ENCODE measurements at places on chromosomes 3 and 15.

GRCh38 chr3:114119776-114120175, 59.1 kb downstream of the DRD3 start:
- DNase-seq, result no peak

GRCh38 chr3:123489400-123490004, 40.6 kb upstream of the ADCY5 start:
- no peak for DNase-seq

DNA sequence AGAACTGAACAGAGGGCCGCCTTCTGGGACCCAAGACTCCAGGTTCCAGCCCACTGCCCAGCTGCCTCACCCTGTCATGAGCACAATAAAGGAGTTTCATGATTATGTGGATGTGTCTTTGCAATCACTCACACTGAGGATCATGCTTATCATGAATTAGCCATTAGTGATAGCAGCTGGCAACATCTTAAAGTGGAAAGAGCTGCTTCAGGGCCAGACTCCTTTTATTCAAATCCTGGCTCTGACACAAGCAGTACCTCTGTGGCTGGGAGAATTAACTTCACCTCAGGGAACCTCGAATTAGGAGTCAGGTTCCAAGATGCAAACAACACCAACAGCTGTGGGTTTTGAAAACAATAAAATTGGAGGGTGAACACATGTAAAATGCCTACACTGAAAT, 6.6 kb upstream of the SCAP start:
- DNase-seq, result no peak

- no peak for DNase-seq
Measured at GRCh38 chr3:165259541-165260193, 63.5 kb upstream of the SLITRK3 start.

DNA sequence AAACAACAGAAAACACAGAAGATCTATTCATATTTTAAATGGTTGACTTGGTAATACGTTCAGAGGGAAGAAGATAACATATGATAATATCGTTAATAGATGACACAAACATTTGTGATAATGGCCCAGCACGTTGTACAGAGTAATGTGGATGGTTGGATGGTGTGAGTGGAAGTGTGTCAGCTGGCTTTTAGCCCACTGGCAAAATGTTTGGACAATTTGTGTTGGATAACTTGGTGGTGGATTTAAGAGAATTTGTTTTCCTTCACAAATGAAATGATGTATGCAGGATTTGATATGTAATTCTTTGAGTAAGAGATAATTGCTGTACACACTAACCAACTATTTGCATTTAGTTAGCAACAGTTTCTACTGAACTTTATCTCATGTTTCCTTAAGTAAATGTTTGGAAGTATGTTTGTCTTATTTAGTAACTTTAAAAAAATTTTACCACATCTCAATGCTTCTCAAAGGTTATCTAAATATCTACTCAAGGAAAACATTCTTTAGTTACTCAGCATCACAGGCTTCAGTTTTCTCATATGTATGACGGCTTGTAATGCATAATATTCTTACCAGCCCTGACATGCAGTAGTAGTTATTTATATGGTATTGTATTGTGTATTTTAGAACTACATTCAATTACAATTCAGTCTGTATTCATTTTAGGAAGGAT, 328.5 kb upstream of the GOLIM4 start:
- no peak for DNase-seq

DNA sequence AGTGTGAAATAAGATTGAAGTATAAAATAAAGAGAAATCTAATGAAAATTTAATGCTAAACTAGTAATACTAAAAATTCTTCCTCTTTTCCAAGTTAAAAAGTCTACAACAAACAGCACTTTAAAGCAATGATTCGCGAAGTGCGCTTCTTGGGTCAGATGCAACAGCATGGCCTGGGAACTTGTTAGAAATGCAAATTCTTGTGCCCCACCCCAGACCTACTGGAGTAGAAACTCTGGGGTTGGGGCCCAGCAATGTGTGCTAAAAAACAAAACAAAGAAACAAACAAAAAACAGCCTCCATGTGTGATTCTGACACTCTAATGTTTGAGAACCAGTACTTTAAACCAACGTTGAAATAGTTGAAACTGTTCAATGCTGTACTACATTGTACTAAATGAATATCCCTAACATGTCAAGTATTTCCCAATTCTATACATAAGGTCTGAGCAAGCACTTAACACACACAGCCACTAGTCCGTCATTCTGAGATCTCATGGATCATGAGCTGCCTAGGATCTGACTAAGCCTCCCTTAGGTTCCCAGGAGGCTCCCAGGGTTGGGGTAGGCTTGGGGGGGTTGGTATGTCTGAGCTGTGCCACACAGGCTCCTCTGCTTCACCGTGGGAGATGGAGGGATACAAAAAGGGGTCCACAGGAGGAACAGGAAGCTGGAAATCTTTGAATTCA, 6.1 kb downstream of the RASGRP1 start:
- DNase-seq, result no peak

GRCh38 chr3:196883361-196883760, 15.6 kb downstream of the SENP5 start:
- no peak for DNase-seq

GRCh38 chr3:116155841-116156240, 289.4 kb downstream of the LSAMP start:
- no peak for DNase-seq

DNA sequence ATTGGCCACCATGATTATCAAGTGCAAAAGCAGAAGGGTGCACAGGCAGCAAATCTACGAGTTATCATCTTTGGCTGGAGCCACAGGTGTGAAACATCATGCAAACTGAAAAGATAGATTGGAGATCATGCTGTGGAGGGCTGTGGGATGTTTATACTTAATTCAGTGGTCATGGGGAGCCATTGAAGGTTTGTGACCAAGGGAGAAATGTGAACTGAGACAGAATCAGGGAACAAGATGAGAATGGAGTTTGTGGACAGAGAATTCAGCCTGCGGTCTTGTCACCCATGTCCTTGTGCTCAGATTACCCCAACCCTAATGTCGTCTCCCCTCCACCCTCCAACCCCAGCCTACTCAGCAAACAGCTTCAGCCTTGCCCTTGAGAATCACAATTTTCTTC, 62.9 kb upstream of the ACAN start:
- no peak for DNase-seq

DNA sequence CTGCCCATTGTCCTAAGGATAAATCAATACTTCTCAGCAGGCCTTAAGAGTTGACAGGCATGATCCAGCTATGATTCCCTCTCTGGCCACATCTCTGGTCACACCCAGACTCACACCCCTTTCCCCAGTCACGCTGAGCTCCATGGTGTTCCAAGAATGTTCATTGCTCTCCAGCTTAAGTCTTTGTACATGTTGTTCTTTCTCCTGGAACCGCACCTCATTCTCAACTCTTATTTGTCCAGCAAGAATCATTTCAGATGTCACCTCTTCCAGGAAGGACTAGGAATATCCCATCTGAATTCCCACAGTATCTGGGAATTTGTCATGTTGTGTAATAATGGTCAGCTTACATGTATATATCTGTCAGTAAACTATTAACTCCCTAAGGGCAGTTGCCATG, 118.3 kb upstream of the GALNT15 start:
- DNase-seq, result no peak

GRCh38 chr15:29571792-29572431, 250.4 kb downstream of the TJP1 start:
- no peak for DNase-seq

DNA sequence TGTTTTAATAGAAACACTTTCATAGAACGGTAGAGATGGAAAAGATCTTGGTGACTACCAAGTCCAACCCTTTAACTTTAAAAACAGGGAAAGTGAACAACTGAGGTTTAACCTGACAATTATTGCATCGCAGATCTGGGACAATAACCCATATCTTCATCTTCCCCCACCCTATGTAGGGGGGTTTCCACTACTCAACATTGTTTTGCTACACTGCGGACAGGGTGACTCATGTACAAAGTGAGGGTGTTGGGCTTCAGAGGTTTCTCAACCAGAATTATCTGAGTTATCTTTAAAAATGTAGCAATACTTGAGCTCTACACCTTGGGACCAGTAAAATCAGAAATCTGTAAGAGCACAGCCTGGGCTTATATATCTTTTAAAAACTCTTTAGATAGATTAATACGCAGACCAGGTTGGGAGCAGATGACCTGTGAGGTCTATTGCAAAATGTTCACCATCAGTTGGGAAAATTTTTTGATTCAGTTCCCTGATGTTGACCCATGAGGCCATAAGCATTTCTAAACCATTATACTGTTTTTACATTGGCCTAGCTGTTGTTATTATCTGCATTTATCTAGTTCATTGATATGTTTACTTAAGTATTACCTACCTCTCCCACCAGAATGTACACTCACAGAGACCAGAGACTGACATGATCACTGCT, 103.6 kb upstream of the ICE2 start:
- no peak for DNase-seq

DNA sequence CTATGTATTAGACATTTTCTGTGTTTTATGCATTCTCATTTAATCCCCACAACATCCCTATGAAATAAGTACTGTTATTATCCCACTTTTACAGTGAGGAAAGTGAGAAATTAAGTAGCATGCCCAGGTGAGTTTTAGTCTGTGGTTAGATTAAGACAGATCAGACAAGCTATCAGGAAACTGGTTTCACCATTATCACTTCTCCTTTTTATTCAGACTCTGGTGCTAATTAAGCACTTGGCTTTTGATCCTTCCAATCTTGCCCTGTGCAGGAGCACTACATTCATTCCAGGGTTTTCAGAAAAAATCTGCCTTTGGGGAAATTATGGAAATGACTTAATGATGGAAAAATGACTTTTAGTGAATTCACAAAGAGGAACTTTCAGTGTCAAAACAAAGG, 115.2 kb downstream of the TMEM108 start:
- DNase-seq, result no peak

GRCh38 chr3:194715022-194715800, 29.5 kb downstream of the FAM43A start:
- no peak for DNase-seq

- DNase-seq, result no peak
Measured at GRCh38 chr3:31008994-31009393, 114.5 kb upstream of the GADL1 start.

DNA sequence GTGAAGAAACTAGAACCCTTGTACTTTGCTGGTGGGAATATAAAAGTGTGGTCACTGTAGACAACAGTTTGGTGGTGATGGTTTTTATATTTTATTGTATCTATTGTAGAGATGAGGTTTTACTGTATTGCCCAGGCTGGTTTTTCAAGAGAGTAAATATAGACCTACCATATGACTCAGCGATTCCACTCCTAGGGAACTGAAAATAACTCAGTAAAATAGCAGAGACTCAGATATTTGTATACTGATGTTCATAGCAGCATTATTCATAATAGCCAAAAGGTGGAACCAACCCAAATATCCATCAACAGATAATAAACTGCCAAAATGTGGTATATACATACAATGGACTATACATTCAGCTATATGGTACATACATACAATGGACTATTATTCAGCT, 68.8 kb upstream of the IL12A start:
- no peak for DNase-seq

GRCh38 chr3:30613133-30613825, 6.9 kb downstream of the TGFBR2 start:
- DNase-seq, result no peak

DNA sequence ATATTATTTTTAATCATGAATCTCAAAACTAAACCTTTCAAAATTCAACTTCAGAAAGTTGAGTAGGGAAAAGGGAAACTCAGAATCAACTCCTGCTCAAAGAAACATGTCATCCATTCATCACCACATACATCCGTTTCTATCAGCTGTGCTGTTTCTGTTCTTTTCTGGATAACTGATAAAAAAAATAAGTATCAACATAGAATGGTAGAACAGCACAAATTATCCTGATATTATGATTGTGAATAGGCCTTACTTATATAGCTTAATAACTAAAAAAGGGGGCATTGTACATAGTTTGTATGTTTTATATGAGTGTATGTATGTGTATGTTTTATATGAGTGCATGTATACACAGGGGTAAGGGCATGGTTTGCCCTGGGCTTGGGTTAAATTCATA, 3.1 kb downstream of the TM4SF1 start:
- DNase-seq, result no peak

DNA sequence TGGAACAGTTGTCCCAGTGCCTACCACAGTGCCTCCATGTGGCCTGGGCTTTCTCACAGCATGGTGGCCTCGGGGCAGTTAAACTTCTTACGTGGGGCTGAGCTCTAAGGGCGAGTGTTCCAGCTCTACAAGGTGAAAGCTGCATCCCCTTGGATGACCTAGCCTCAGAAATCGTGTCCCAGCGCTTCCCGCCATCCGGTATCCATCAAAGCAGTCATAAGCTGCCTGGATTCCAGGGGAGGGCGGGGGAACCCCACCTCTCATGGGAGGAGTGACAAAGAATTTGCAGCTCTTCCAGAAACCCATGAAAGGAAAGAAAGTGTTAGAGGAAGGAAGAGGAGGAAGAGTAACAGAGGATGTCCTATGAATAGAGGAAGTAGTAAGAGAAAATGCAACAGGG, 45.8 kb upstream of the CCDC174 start:
- DNase-seq, result no peak

- no peak for DNase-seq
Measured at GRCh38 chr15:40776537-40777141, 6.9 kb downstream of the C15orf62 start.

- no peak for DNase-seq
Measured at GRCh38 chr15:98580572-98580971, 67.8 kb upstream of the IGF1R start.

DNA sequence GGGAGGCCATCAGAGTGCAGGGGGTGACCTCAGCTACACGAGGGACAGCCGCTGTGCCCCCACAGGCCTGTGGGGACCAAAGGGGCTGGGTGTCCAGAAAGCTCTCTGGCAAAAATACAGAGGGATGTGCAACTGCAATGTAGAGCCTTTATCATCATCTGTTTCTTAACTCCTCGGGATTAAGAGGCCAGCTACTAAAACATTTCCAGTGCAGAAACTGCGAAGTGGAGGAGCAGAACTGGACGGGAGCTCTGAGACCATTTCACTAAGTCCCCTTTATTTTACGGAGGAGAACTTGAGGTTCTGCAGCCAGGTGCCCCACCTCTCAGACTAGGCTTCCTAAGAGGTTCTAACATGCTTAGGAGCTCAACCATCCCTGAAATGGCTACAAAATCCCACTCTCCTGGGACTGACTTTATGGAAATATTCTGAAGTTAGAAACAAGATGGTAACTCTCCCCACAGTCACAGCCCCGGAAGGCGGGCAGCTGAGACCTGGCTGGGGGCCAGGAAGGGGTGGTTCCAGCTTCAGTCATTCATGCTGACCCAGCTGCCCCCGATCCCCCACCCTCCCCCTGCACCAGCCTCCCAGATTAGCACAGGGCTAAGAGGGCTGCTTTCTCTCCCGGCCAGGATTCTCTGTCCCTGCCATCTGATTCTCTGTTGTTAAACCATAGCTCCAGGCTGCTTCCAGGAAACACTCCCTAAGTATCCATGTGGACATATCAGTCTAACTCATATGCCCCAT, 40.3 kb downstream of the UMPS start:
- DNase-seq, result no peak

Measured in activated naive CD4-positive, alpha-beta T cell treated with anti-CD3 and anti-CD28 coated beads, Interleukin-2, amount 50 U/mL, for 72 hours (primary cell).